Upper lobe of left lung (tissue), 6 donors: ENCODE measurements at places on chromosomes 1 and 21. TPM values are rescaled to one million over a fixed set of nuclear protein-coding genes. Genes with fewer than 3 reads are reported as not detected.

The AMY1C gene
- total RNA-seq, result 5.2 TPM

The TEDDM1 gene
- total RNA-seq, result not detected

The DCDC2B gene
- total RNA-seq, result 7.4 TPM

The OR2T35 gene
- total RNA-seq, result not detected

The C1orf116 gene
- total RNA-seq, result 222 TPM

The FBLIM1 gene
- 51.3 TPM for total RNA-seq

The CD5L gene
- 4.6 TPM for total RNA-seq

DNA sequence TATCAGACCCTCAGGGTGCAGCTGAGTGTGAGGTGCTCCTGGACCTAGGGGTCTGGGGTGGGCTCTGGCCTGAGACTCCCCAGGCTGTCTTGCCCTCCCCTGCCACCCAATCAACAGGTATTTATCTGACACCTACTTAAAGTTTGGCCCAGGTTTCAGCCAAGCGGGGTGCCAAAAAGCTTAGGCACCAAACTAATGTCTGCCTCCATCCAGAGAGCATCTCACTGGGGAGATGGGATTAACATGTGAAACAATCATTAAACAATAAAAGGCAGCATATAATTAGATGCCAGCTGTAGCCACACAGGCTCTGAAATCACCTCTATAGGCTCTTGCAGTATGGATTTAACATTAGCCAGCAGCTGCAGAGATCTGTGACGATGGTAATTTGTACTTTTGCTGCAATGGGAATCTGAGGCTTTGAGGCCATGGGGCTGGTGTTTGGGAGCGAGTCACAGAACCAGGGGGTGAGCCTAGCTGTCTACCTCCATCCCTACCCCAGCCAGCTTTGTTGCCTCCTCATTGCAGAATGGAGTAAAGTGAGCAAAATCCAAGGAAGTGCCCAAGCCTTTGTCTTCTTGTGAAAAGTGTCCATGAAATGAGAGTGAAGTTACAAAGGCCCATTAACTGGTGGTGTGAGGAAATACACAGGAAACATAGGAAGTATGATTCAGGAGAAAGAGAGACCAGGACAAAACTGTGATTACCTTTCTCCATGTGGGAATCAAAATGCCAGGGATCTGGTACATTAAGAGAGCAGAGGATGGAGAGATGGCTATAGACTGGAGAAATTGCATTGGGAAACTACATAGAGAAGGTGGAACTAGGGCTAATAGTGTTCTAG is 36.1 kb downstream of the EIF2D start:
- peak overlapping the region; percentile 87 for H3K27ac ChIP-seq
- no peaks in the 10 kb centered on the region for H3K36me3 ChIP-seq
- H3K4me3 ChIP-seq, result no peak overlapping the region
- H3K27me3 ChIP-seq, result no peaks in the 10 kb centered on the region
- H3K4me1 ChIP-seq, result peaks cover 60% of the 10 kb centered on the region

DNA sequence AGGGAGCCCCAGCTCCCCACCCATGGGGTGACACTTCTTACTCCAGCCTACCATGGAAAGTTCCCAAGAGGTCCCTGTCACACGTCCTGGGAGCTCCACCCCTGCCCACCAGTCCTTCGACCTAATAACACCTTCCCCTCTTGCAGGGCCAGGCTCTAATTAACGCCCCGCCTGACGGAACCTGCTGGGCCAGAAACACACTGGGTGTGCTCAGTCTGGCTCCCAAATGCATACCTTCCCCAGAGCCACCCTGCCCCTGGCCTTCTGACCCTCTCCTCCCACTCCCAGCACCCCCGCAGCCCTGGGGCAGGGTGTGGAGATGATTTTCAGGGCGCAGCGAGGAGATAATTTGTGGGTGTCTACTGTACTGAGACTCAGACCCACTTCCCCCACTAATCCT is 20.6 kb downstream of the PGLYRP3 start:
- no peak overlapping the region for H3K27ac ChIP-seq
- no peaks in the 10 kb centered on the region for H3K4me1 ChIP-seq
- no peak for DNase-seq
- no peaks in the 10 kb centered on the region for H3K36me3 ChIP-seq
- H3K27me3 ChIP-seq, result no peaks in the 10 kb centered on the region
- H3K4me3 ChIP-seq, result no peak overlapping the region

- peaks cover 10% of the 10 kb centered on the region for H3K4me1 ChIP-seq
- no peak overlapping the region for H3K4me3 ChIP-seq
- peak overlapping the region; percentile 69 for H3K27ac ChIP-seq
- H3K36me3 ChIP-seq, result no peaks in the 10 kb centered on the region
- no peaks in the 10 kb centered on the region for H3K27me3 ChIP-seq
Measured at GRCh38 chr1:111476761-111477309, 3.1 kb downstream of the C1orf162 start.

GRCh38 chr1:109259674-109260557 is 10.6 kb downstream of the CELSR2 start:
- no peaks in the 10 kb centered on the region for H3K36me3 ChIP-seq
- no peak overlapping the region for H3K27ac ChIP-seq
- H3K4me3 ChIP-seq, result no peak overlapping the region
- DNase-seq, result no peak
- H3K4me1 ChIP-seq, result peaks cover 6% of the 10 kb centered on the region

GRCh38 chr1:199685369-199685768 is 342.1 kb upstream of the NR5A2 start:
- peaks cover 3% of the 10 kb centered on the region for H3K4me1 ChIP-seq
- H3K27ac ChIP-seq, result no peak overlapping the region
- DNase-seq, result no peak
- H3K36me3 ChIP-seq, result no peaks in the 10 kb centered on the region
- H3K4me3 ChIP-seq, result no peak overlapping the region

DNA sequence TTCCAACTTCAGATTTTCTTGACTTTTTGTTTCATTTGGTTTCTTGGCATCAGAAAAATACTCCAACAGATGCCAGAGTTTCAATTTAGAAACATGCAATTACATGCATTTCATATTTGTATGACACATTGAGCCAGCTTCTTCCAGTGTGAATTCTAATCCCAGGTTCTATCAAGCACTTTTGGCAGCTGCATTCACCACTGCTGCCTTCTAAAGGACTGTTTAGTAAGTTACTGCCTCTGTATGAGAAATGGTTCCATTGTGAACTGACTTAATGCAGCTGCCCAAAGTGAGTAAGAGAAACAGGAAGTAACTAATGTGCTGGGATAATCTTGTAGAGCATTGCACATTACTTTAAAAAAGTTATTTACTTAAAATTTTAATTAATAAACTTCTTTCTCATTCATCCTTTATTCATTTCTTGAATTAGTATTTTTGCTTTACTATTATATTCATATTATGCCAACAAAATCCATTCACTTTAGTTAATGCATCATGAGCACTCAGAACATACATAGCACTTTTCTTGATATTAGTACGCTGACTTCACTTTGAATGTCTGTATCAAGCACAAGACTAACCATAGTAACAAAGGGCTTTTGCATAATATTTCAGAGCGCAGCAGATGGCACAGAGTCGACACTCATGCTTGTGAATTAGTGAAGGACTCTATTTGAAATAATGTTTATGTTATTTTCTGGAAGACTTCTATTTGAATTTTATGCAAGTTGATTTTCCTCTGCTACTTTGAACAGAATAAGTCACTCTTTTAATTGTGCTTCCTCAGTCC is 9.8 kb downstream of the RGS18 start:
- no peaks in the 10 kb centered on the region for H3K36me3 ChIP-seq
- no peaks in the 10 kb centered on the region for H3K4me1 ChIP-seq
- H3K4me3 ChIP-seq, result no peak overlapping the region

DNA sequence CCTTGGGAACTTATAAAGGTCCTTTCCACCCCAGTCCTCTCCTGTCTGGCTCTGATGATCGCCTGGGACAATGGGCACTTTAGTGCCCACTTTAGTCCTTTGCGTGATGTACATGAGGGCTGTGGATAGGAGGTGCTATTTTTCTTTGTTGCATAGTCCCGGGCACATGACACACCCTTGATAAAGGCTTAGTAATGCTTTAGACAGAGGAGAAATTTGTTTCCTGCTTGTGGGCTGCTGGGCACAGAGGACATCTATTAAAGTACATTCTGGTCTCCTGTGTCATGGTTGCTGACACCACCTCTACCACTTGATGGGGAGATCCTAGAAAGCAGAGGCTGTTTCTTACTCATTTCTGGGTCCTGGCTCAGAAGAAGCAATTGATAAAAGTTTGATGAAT is 5.4 kb upstream of the KNCN start:
- no peaks in the 10 kb centered on the region for H3K4me1 ChIP-seq
- no peaks in the 10 kb centered on the region for H3K27me3 ChIP-seq
- H3K4me3 ChIP-seq, result no peak overlapping the region

DNA sequence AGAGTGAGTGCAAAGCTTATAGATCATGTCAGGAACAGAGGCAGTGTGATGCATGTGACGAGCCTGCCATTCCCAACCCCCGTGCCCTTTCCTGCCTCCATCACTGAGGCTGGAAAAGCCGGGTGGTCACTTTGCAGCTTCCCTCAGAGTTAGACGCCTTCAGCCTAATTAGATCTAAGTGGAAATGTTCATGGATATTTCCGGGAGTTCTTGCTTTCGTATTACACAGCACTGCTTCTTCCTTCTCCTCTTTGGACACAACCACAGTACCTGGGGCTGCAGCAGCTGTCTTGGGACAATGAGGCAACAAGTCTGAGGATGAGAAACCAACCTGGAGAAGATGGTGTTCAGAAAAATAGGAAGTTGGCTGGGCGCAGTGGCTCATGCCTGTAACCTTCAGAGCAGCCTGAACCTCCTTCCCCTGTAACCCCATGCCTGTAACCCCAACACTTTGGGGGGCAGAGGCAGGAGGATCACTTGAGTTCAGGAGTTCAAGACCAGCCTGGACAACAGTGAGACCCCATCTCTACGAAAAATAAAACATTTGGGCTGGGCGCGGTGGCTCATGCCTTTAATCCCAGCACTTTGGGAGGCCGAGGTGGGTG is 24.5 kb downstream of the SERINC2 start:
- no peaks in the 10 kb centered on the region for H3K36me3 ChIP-seq
- no peak for DNase-seq
- H3K4me1 ChIP-seq, result no peaks in the 10 kb centered on the region
- H3K27ac ChIP-seq, result no peak overlapping the region
- no peak overlapping the region for H3K4me3 ChIP-seq

DNA sequence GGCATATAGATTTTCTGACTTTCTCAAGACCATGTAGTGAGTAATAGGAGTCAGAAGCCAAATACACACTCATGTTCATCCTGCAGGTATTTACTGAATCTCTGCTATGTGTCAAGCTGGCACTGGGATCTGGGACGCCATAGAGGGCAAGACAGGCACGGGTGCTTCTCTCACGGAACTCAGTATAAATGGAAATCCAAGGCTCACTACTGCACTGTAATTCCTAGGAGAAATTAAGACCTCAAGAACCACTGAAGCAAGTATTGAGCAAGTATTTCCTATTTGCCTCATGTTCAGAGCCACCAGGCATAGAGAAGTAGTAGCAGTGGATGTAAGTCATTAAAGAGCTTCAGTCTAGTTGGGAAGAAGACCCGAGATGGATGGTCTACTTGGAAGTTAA is 38.9 kb downstream of the EIF2D start:
- H3K27ac ChIP-seq, result peak overlapping the region; percentile 3
- DNase-seq, result no peak
- peaks cover 44% of the 10 kb centered on the region for H3K4me1 ChIP-seq
- no peaks in the 10 kb centered on the region for H3K27me3 ChIP-seq
- no peak overlapping the region for H3K4me3 ChIP-seq

- H3K36me3 ChIP-seq, result no peaks in the 10 kb centered on the region
- no peaks in the 10 kb centered on the region for H3K27me3 ChIP-seq
- DNase-seq, result no peak
- H3K4me1 ChIP-seq, result no peaks in the 10 kb centered on the region
- no peak overlapping the region for H3K4me3 ChIP-seq
Measured at GRCh38 chr1:107648071-107648470, 316.9 kb downstream of the VAV3 start.

DNA sequence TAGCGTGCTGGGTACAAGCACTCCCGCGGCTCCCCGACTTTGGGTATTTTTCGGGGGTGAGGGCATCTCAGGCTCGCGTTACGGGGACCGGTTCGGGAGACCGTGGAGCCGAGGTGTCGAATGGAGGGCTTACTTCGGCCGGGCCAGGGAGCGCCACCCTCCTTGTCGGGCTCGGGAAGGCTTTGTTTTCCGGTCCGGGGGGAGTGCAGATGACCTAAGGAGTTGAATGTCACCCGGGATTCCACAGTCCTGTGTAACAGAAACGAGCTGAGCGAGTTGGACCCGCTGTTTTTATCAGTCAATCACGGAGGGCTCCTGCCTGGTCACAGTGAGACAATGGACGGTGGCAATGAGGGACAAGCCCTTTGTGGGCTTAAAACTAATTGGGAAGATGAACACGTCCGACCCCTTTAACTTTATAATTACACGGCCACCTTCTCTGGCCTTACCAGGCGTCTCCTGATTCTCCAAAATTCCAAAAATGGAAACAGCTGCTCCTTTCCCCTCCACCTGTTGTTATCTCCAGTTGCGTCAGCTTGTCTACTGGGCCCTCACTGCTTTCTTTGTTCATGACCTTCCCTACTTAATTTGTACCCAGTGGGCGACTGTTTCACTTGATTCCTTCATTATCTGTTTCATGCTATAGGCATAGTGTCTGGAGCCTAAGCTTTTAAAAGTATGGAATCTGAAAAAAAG is 929 bp upstream of the TRIM45 start:
- no peaks in the 10 kb centered on the region for H3K27me3 ChIP-seq
- peak overlapping the region; percentile 49 for H3K4me3 ChIP-seq
- no peaks in the 10 kb centered on the region for H3K36me3 ChIP-seq
- H3K4me1 ChIP-seq, result peaks cover 6% of the 10 kb centered on the region
- peak overlapping the region; percentile 80 for H3K27ac ChIP-seq

GRCh38 chr1:162366671-162367070 is 10.0 kb downstream of the SPATA46 start:
- H3K36me3 ChIP-seq, result no peaks in the 10 kb centered on the region
- H3K27ac ChIP-seq, result no peak overlapping the region
- H3K4me3 ChIP-seq, result no peak overlapping the region
- DNase-seq, result no peak

DNA sequence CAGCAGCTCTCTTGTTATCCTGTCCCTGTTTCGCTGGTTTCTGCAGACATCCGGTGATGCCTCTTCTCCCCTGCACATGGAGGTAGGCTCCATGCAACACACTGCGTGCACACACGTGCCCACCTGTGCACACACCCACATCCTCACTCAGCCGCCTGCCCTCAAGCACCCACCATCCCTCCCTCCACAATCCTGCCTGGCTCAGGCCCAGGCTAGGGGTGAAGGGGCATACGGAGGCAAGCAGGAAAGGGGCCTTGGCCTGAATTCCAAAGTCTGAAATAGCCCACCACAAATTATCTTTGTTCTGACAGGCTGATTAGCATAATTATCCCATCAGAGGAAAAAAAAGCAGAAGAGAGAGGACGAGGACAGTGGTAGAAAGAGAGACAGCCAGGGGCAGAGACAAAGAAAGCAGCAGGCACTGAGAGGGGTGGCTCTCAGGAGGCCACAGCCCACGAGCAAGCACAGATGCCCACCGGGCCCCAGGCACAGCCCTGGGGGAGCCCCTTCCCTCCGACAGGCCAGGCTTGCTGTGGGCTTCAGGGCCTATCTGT is 73.2 kb downstream of the GRIK3 start:
- H3K27me3 ChIP-seq, result no peaks in the 10 kb centered on the region
- no peak for DNase-seq
- H3K4me3 ChIP-seq, result no peak overlapping the region
- H3K27ac ChIP-seq, result no peak overlapping the region
- H3K4me1 ChIP-seq, result no peaks in the 10 kb centered on the region
- no peaks in the 10 kb centered on the region for H3K36me3 ChIP-seq
